Activated CD4-positive, alpha-beta T cell treated with anti-CD3 and anti-CD28 coated beads, Interleukin-2, Interleukin-6, amounts not matched to agents 100 ng/mL and 50 ng/mL, durations not matched to agents 16 hours and 8 hours (primary cell): ENCODE measurements at places on chromosomes 5 and 9.

GRCh38 chr9:85009251-85009650 lies 339.7 kb downstream of the NTRK2 start:
- DNase-seq, result no peak

- no peak for DNase-seq
Observed at GRCh38 chr9:68739621-68740174, 34.7 kb downstream of the PIP5K1B start.

DNA sequence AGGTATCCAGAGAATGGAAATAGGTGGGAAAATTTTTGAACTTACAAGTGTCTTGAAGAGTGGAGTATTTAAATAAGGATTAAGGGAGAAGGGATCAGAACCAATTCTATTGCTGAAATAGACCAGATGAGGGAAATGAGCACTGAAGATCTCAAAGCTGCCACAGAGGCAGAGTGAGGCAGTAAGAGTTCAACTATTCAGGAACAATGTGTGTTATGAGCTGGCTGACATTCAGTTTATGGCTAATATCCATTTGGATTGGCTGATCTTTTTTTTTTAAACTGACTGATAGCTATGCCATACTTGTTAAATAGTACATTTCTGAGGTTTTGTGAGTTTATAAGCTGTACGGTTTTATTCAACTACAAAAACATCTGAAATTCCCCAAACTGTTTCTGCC lies 95.3 kb upstream of the GNA14 start:
- DNase-seq, result no peak

DNA sequence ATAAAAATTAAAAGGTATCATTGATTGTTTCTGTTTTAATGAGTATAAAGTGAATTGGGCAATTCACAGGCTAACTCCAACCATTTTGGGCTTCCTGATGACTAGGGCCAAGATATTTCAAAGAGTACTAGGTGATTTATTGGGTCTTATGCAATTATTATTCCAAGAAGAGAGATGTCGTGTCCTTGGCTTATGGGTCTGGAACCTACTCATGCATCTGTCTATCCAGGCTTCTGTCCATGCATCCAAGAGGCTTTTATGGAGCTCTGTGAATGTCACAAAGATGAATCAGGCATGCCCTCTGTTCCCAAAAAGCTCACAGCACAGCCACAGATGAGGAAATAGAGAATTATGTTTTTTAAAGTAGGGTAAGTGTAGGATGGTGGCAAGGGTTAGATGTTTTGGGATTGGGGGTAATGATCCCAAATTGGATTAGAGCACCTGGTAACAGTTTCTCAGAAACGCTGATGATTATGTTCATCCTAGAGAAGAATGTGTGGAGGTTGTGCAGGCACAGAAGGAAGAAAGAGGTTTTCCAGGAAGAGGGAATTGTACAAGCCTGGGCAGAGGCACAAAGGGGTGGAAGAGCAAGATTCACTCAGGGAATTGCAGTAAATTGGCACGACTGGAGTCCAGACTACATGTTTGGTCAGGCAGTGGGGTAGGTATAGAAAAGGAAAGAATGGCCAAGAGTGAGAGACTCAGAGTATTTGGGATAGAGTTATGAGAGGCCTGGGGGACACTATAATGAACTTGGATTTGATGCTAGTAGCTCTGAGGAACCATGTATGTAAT lies 83.0 kb upstream of the TNC start:
- DNase-seq, result no peak

DNA sequence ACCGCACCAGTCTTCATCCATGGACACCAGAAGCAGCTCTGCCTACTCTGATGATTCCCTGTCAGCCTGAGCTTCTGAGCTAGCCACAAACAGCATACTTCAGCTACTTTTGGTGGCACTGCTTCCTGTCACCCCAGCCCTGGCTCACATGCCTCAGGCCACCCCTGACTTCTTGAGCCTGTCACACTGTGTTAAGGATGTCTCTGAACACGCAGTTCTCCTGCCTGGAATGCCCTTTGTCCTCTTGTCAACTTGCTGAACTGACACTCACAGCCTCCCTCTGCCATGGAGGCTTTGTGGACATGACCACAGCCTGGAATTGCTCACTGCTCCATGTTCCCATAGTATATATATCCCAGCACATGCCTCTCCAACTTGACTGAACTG lies 7.2 kb downstream of the MACROH2A1 start:
- peak; percentile 25 for DNase-seq

GRCh38 chr5:109584986-109585599 lies 104.6 kb upstream of the MAN2A1 start:
- no peak for DNase-seq

- no peak for DNase-seq
Observed at GRCh38 chr5:96066386-96066719, 104.7 kb upstream of the ELL2 start.
